ENCODE measurements at places on chromosomes 6 and 20.
A peak's percentile ranks its signal among the peaks of the same experiment; 100 is the strongest.

- no peaks in the 10 kb centered on the region for H3K27me3 ChIP-seq
- peaks cover 12% of the 10 kb centered on the region for H3K4me1 ChIP-seq
- H3K36me3 ChIP-seq: peaks cover 4% of the 10 kb centered on the region
- no peak for DNase-seq
Observed at GRCh38 chr6:124979294-124979678, 17.0 kb downstream of the RNF217 start.

- no peak overlapping the region for H3K4me3 ChIP-seq
- H3K27ac ChIP-seq: no peak overlapping the region
- H3K4me1 ChIP-seq: no peaks in the 10 kb centered on the region
Observed at GRCh38 chr6:119034827-119035458, 43.5 kb downstream of the FAM184A start.

DNA sequence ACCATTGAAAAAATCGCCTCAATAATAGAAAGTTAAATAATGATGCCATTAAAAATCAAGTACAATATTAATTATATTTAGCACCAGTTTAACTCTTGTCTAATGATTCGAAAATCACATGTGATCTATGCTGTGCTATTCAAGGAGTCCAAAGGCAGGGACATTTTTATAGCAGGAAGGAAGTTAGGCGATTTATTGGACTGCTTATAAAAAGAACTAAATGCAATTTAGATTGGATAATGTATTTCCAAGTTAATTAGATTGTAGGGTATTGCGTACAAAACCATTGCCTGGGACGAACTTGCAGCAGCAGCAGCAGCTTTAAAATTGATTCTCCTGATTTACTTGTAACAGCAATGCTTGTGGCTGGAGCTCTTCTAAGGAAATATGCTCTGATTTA, 87.4 kb upstream of the TMEM181 start:
- DNase-seq: peak; percentile 36
- H3K27me3 ChIP-seq: no peaks in the 10 kb centered on the region

DNA sequence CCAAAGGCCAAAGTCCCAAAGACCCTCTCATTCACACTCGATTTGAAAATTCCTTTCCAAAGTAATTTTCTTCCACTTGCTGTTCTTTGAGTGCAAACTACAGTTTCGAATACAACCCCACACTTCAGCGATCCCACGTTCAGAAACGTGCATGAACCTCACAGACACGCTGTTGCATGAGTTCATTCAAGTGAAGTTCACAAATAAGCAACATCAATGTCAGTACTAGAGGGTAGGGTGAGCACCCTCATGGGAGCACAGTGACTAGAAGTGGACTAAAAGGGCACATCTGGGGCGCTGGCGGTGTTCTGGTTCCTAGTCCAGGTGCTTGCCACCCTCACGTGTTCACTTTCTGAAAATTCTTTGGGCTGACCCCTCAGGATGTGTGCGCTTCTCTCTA, 59.0 kb downstream of the FAM50B start:
- no peak overlapping the region for H3K4me3 ChIP-seq
- H3K4me1 ChIP-seq: peaks cover 62% of the 10 kb centered on the region
- H3K27me3 ChIP-seq: no peaks in the 10 kb centered on the region
- H3K36me3 ChIP-seq: no peaks in the 10 kb centered on the region

DNA sequence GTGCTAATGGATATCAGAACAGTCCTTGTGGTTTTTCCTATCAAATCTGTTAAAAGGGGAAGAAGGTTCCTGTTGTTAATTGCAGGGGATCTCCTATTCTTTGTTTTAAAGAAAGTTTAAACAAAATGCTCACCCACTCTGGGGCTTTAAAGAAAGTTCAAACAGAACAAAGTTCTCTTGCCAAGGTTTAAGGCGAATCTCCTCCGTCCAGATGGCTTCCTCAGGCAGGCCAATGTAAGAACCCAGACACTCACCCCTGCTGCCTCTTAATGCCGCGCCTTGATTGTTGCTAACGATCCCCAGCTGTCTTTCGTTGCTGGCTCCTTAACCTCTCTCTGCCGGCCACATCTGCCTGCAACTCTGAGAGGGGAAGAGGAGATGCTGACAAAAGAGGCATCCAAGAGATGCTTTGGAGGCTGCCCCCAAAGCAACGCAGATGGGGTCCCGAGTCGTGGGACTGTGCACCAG, 235.0 kb upstream of the PRDM1 start:
- no peak overlapping the region for H3K27ac ChIP-seq
- DNase-seq: no peak
- H3K4me3 ChIP-seq: no peak overlapping the region
- no peaks in the 10 kb centered on the region for H3K4me1 ChIP-seq
- H3K27me3 ChIP-seq: no peaks in the 10 kb centered on the region

GRCh38 chr20:38995536-38996044, 33.4 kb downstream of the DHX35 start:
- no peaks in the 10 kb centered on the region for H3K4me1 ChIP-seq
- no peaks in the 10 kb centered on the region for H3K27me3 ChIP-seq
- H3K4me3 ChIP-seq: no peak overlapping the region
- H3K36me3 ChIP-seq: peaks cover 6% of the 10 kb centered on the region

GRCh38 chr6:54262971-54263370, 45.3 kb upstream of the TINAG start:
- H3K27ac ChIP-seq: no peak overlapping the region
- no peaks in the 10 kb centered on the region for H3K27me3 ChIP-seq
- no peak for DNase-seq

GRCh38 chr6:85675030-85675819, 32.5 kb upstream of the SYNCRIP start:
- H3K27ac ChIP-seq: peak overlapping the region; percentile 27
- peak; percentile 46 for DNase-seq
- peaks cover 35% of the 10 kb centered on the region for H3K4me1 ChIP-seq
- no peaks in the 10 kb centered on the region for H3K27me3 ChIP-seq

DNA sequence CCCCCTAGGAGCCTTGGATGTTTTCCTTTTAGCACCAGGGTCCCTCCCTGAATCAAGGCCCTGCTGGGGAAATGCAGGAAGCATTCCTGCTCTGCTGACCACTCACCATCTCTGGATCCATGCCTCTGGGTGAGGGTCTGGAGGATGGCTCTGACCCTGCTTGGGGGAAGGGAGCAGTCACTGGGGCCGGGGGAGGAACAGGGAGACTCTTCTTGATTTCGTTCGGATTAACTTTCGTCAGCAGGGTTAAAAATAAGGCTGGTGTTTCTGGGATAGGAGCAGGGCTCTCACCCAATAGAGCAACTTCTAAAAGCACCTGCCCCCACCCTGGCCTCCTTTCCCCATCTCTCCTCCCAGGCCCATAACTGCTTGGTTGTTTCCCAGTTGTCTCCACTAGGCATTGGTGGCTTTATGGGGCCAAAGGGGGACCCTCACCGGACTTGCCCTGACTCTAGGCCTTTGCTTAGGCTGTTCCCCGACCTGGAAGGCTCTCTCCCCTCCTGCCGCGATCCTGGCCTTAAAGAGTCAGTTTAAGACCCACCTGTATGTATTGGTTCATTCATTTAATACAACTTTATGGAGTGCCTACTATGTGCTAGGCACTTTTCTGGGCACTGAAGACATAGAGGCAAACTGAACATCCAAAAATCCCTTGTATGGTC, 63.0 kb downstream of the JPH2 start:
- no peaks in the 10 kb centered on the region for H3K36me3 ChIP-seq
- no peak overlapping the region for H3K27ac ChIP-seq
- H3K27me3 ChIP-seq: no peaks in the 10 kb centered on the region
- DNase-seq: no peak
- H3K4me1 ChIP-seq: no peaks in the 10 kb centered on the region

DNA sequence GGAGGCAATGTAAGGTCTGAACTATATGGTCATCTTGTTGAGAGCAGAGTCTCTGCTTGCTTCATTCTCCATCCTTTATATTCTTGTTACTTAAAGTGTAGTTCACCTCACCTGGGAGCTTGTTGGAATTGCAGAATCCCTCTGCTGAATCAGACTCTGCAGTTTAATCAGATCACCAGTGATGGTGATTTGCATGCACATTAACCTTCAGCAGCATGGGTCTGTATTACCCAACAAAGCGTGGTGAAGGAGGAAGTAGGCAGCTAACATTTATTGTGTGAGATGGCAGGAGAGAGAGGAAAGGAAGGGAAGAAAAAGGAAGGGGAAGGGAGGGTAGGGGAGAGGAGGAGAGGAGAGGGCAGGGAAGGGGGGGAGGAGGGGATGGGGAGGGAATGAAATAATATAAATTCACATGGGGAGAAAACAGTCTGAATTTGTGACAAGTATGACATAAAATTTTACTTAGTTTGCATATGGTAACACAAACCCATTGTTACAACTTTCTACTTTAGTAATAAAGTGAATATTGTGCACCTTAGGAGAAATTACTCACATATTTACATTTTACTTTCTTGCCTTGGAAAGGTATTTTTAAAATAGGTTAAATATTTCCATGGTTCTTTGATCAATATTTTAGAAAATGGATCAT, 740.7 kb downstream of the DHX35 start:
- H3K4me1 ChIP-seq: no peaks in the 10 kb centered on the region
- no peak for DNase-seq
- H3K27me3 ChIP-seq: no peaks in the 10 kb centered on the region
- no peak overlapping the region for H3K4me3 ChIP-seq
- H3K27ac ChIP-seq: no peak overlapping the region

- DNase-seq: no peak
- no peak overlapping the region for H3K4me3 ChIP-seq
- H3K36me3 ChIP-seq: peaks cover 2% of the 10 kb centered on the region
Observed at GRCh38 chr6:30703011-30703410, 12.2 kb upstream of the NRM start.

GRCh38 chr6:105880030-105880492, 206.1 kb upstream of the PRDM1 start:
- H3K4me1 ChIP-seq: no peaks in the 10 kb centered on the region
- H3K27me3 ChIP-seq: no peaks in the 10 kb centered on the region
- H3K27ac ChIP-seq: no peak overlapping the region
- no peak for DNase-seq
- no peaks in the 10 kb centered on the region for H3K36me3 ChIP-seq

- H3K4me3 ChIP-seq: no peak overlapping the region
- H3K27ac ChIP-seq: no peak overlapping the region
- no peaks in the 10 kb centered on the region for H3K4me1 ChIP-seq
- no peak for DNase-seq
Observed at GRCh38 chr6:137989664-137990063, 117.6 kb downstream of the PERP start.

- no peak overlapping the region for H3K4me3 ChIP-seq
- DNase-seq: peak; percentile 47
- H3K36me3 ChIP-seq: peaks cover 2% of the 10 kb centered on the region
- peaks cover 8% of the 10 kb centered on the region for H3K4me1 ChIP-seq
- no peak overlapping the region for H3K27ac ChIP-seq
Observed at GRCh38 chr6:158329531-158329930, 17.3 kb downstream of the TULP4 start.

DNA sequence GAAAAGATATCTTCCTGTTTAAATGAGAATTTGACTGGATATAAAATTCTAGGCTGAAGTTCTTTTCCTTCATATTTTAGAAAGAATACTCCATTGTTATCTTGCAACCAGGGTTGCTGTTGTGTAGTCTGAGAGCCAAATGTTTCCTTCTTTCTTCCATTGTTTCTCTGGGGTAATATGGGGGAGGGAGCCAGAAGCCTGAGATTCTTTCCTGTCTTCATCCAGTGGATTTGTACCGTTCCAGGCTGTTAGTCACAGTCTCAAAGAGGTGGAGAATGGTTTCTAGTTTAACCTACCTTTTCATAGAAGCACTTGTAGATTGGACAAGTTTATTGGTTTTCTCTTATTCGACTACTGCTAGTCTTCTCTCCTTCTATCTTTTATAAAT, 6.1 kb upstream of the ULBP3 start:
- H3K4me3 ChIP-seq: no peak overlapping the region
- no peaks in the 10 kb centered on the region for H3K4me1 ChIP-seq
- H3K36me3 ChIP-seq: no peaks in the 10 kb centered on the region
- H3K27ac ChIP-seq: no peak overlapping the region

- no peak overlapping the region for H3K27ac ChIP-seq
- no peaks in the 10 kb centered on the region for H3K36me3 ChIP-seq
- DNase-seq: no peak
- H3K4me3 ChIP-seq: no peak overlapping the region
- no peaks in the 10 kb centered on the region for H3K4me1 ChIP-seq
Observed at GRCh38 chr6:161507375-161507774, 233.5 kb upstream of the AGPAT4 start.

GRCh38 chr6:81892891-81893290, 140.4 kb upstream of the TENT5A start:
- no peak for DNase-seq
- H3K27ac ChIP-seq: no peak overlapping the region
- H3K4me3 ChIP-seq: no peak overlapping the region
- H3K4me1 ChIP-seq: peaks cover 8% of the 10 kb centered on the region

DNA sequence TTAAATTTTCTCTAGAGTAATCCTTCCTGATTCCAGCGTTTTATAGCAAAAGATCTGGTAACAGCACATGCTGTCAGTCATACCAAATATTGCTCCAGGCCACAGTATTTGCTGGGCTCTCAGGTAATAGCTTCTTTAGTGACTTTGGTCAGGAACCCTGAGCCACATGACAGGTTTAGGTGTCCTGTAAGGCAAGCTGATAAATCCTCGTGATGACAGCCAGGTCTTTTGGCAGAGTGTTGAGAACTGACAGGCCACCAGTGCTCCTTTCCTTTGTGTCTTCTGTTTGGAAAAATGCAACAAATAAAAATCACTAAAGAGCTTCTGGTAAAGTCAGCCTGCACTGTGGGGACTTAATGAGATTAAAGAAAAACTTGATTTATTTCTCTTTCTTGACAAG, 34.6 kb downstream of the PRDM13 start:
- H3K36me3 ChIP-seq: no peaks in the 10 kb centered on the region
- H3K4me1 ChIP-seq: no peaks in the 10 kb centered on the region
- DNase-seq: no peak

DNA sequence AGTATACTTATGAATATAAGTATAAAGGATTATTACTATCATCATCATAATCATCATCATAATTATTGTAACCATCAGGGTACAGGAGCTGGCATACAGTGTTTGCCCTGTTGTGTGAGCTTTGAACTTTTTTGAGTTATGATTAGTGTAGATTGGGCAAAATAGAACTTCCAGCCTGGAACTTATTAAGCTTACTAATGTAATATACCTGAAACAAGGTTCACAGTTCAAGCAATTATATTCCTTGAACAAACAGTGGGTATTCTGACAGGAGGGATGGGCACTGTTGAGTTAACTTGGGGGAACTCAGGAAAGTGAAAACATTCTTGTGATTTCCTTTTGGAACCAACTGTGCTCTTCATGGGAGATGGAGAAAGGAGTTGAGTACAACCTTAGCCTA, 680.0 kb downstream of the DOK5 start:
- H3K27ac ChIP-seq: no peak overlapping the region
- H3K4me3 ChIP-seq: no peak overlapping the region
- H3K27me3 ChIP-seq: no peaks in the 10 kb centered on the region
- no peaks in the 10 kb centered on the region for H3K4me1 ChIP-seq
